ENCODE measurements at places on chromosomes 6 and 20.

- no peak for DNase-seq
Observed at GRCh38 chr6:43687079-43687436, 533 bp downstream of the MRPS18A start.

DNA sequence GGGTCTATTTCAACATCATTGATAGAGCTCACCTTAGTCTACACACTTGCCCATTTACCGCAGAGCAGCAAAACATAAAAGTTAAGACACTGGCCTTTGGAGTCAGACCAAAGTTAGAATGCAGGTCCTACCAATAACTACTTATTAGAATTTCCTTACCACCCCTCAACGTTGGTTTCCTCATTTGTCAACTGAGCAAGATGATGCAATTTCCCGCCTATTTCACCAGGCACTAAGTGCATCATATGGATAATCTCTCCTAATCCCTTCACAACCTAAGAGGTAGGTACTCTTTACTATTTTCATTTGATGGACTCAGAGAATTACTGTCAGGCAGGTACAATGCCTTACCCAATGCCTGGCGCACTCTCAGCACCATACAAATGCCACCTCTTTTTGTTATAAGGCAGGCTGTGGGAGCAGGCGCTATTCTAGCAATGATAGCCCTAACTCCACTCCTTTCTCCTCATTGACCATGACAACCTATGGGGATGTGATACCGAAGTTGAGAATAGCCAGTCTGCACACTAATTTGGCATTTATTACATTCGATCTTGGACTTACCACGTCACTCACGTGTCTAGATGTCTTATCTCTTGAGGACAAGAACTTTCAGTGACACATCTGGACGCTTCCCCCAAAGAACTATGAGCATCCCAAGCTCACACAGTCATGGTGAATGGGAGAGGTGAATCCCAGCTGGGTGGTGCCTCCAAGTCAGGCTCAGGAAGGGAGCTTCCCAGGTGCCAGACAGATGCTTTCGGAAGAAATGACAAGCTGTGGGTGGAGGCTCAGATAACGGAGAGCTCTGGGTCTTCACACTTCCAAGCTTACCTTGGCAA lies 128.1 kb upstream of the STMND1 start:
- no peak for DNase-seq

- DNase-seq: no peak
Observed at GRCh38 chr6:136895901-136896300, 26.2 kb upstream of the SLC35D3 start.

GRCh38 chr20:32062776-32063170 lies 10.7 kb downstream of the HCK start:
- DNase-seq: peak; percentile 14

- no peak for DNase-seq
Observed at GRCh38 chr6:151228788-151229400, 10.9 kb upstream of the AKAP12 start.

GRCh38 chr6:118134736-118135135 lies 227.7 kb downstream of the SLC35F1 start:
- DNase-seq: no peak

GRCh38 chr20:56924292-56925081 lies 295.4 kb downstream of the TFAP2C start:
- DNase-seq: no peak

- peak; percentile 90 for DNase-seq
Observed at GRCh38 chr6:158819213-158819976, at the start of gene EZR. EZR (minus strand) TSS chr6:158819368; CDS start chr6:158818093, 1,275 bp downstream.

DNA sequence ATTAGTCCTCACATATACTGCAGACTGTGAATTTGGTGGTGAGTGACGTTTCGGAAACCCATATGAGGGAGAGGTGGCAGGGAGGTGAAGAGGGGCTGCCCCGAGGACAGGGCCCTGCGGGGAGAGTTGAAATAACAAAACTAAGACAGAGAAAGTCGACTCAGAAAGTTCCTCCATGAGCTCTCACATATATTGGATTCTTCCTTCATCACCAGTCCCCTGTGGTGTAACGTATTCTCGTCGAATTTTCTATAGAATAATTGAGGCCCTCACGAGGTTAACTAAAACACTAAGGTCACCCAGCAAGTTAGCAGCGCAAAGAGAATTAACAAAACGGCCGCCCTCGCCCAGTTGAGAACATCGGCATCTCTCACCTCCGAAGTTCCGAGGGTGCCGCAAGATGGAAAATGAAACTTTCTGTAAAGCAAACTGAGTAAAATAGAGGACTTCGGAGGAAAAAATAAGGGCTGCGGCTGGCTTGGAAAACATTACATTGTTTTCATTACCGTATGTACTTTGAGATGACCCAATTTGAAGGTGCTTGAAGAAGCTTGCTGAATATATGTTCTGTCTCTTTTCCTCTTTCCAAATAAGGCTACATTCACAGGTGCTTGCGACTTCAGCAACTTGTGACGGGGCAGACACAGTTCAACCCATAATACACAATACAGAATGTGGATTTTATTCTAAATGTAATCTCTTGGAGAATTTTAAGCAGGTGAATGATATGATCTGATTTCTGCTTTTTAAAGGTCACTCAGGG lies 490.9 kb upstream of the JARID2 start:
- peak; percentile 52 for DNase-seq

GRCh38 chr20:3248167-3248992 lies 9.4 kb upstream of the SLC4A11 start:
- DNase-seq: no peak

- DNase-seq: no peak
Observed at GRCh38 chr20:47699818-47700217, 85.5 kb downstream of the SULF2 start.

DNA sequence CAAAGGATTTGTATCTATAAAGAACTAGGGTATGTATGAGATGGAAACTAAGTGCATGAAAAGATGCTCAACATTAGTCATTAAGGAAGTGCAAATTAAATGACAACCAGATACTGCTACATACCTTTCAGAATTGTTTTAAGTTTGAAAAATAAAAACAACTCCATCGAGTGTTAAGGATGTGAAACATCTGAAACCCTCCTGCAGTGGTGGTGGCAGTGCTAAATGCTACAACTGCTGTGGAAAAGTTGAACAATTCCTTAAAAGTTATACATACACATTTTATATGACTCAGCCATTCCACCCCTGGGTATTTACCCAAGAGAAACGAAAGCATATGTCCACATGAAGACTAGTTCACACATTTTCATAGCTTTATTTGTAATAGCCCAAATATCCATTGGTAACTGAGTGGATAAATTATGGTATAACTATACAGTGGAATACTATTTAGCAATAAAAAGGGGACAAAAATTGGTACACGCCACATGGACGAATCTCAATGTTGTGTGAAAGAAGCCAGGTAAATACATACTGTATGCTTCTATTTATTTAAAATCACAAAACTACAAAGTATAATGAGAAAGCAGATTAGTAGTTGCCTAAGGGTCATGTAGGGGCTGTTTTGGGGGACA lies 10.6 kb downstream of the ARMH2 start:
- DNase-seq: no peak

GRCh38 chr20:46967646-46968045 lies 73.0 kb downstream of the EYA2 start:
- no peak for DNase-seq

GRCh38 chr20:45044084-45044573 lies 56.8 kb downstream of the KCNS1 start:
- DNase-seq: peak; percentile 36

DNA sequence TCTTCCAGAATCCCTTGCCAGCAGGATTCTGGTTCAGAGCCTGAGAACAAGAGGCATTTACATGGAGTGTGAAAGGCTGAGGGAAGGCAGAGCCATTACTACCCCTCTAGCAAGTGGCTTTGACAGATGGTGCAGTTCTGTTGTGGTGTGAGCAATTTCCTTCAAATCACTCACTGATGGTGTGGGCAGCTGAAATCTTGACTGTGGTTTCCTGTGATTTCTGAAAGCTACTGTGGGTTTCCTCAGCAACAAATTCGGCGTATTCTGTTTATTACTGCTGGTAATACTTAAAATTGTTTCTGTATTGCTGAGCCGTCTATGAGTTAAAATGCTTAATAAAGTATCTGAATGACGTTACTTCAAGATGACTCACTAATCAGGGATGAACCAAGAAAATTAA lies 181.5 kb upstream of the TCF21 start:
- no peak for DNase-seq

DNA sequence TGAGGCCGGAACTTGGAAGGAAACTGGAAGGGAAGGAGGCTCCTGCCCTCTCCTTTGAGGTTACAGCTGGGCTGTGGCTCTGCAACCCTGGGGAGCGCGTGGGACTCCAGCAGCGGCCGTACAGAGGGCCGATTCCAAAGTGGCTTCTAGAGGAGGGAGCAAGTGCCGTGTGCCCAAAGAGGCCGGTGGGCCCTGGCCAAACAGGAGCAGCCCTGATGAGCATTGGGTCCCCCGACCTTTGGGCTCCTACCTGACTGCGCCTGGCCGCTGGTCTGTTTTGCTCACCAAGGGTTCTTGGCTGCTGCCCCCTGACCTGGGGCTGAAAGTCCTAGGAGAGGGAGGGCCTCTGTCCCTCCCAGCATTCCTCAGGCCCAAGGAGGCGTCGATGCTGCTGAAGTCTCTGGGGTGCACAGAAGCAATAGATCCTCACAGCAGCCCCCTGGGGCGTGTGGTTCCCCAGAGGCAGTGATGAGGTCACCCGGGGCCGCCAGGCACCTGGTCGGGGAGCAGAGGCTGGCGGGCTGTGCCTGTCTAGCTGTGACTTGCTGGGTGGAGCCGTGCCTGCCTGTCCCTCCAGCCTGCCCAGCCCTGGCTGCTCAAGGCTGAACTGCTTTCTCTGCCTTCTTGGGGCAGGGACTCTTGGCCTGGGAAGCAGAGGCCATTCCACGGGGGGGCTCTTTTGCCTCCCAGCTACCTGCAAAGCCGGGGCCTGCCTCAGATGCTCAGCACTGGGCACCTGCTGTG lies 9.8 kb downstream of the RBM38 start:
- no peak for DNase-seq

DNA sequence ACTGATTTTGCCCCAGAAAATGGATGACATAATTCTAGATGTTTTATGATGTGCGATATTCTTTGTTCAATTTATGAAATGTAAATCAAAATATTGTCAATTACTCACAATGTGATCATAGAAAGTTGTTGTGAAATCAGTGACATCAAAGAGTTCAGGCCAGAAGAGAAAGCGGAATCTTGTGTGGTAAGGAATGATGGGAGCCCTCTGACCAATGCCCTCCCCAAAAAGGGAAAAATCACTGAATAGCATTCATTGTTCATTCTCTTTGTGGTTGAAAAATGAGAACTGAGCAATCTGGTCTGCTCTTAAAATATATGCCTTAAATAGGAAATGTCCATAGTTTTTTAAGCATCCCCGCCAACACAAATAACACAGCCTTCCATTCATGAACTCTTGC lies 247.1 kb upstream of the GRIK2 start:
- no peak for DNase-seq

GRCh38 chr20:4973330-4974097 lies 27.8 kb downstream of the SLC23A2 start:
- DNase-seq: peak; percentile 44

DNA sequence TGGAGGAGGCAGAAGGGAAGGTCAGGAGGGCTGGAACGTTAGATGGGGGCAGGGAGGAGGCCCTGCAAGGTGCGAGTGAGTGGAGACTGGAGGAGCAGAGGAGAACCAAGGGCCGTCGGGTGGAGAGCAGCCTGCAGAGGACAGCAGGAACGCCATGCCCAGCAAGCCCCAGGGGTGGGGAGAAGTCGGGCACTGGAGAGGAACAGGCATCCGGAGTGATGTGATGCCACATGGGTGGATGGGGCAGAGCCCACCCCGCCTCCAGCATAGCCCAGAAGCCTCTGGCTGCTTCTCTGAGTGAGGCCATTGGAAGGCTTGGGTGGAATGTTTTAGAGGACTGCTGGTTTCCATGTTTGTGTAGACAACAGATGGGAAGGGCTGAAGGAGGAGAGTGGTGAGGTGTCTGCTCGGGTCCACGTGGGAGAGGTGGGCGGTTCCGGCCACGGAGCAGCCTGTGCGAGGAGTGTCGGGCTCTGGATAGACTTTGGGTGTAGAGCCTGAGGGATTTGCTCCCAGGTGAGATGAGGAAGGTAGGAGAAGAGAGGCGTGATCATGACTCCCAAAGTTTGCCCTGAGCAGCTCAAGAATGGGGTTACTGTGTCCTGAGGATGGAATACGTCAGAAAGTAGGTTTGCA lies 221.4 kb downstream of the SMOC2 start:
- DNase-seq: no peak

DNA sequence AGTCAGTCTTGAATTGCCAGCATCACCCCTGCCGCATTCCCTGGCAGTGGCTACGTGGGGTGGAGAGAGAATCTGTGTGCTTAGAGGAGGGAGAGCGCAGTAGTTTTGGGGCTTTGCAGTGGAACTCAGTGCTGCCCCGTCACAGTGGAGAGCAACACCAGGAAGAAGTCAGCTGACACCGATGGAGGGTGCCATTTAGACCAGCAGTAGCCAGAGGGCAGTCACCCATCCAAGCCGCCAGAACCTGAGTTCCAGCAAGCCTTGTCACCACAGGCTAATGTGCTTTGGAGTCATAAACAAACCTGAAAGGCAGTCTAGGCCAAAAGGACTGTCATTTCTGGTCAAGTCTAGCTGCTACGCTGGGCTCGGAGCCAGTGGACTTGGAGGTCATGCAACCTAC lies 22.0 kb upstream of the PERP start:
- DNase-seq: no peak

DNA sequence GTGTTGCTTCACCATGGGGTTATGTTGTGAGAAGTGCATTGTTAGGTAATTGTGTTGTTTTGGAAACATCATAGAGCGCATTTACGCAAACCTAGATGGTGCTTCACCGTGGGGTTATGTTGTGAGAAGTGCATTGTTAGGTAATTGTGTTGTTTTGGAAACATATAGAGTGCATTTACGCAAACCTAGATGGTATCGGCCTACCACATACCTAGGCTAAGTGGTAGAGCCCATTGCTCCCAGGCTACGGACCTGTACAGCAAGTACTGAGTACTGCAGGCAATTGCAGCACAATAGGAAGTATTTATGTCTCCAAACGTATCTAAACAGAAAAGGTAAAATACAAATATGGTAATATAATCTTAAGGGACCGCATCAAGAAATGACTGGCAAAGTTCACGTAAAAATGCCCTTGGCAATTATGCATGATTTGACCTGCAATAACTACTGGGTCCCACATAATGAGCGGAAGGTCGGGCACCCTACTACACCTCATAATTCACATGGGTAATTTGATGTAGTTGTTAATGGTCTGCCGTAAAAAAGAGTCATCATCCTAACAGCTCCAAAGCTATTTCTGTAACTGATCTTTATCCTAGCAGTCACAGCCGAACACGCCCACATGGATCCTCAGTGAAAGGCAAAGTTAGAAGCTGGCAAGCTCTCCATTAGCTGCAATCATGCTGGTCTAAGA lies 76.0 kb downstream of the RSPH3 start:
- no peak for DNase-seq

Data from stimulated activated CD4-positive, alpha-beta T cell treated with anti-CD3 and anti-CD28 coated beads, Interleukin-2, amount 100 ng/mL, for 24 hours (primary cell).